NCI-H187 treated with DMSO at 0.1 percent for 48 hours (cell line): ENCODE measurements at places on chromosomes 2 and 18.

GRCh38 chr2:41020358-41020757 lies 568.5 kb upstream of the SLC8A1 start:
- DNase-seq = no peak

- DNase-seq = no peak
These were observed 630.9 kb upstream of the FAM98A start for GRCh38 chr2:34229998-34230397.

DNA sequence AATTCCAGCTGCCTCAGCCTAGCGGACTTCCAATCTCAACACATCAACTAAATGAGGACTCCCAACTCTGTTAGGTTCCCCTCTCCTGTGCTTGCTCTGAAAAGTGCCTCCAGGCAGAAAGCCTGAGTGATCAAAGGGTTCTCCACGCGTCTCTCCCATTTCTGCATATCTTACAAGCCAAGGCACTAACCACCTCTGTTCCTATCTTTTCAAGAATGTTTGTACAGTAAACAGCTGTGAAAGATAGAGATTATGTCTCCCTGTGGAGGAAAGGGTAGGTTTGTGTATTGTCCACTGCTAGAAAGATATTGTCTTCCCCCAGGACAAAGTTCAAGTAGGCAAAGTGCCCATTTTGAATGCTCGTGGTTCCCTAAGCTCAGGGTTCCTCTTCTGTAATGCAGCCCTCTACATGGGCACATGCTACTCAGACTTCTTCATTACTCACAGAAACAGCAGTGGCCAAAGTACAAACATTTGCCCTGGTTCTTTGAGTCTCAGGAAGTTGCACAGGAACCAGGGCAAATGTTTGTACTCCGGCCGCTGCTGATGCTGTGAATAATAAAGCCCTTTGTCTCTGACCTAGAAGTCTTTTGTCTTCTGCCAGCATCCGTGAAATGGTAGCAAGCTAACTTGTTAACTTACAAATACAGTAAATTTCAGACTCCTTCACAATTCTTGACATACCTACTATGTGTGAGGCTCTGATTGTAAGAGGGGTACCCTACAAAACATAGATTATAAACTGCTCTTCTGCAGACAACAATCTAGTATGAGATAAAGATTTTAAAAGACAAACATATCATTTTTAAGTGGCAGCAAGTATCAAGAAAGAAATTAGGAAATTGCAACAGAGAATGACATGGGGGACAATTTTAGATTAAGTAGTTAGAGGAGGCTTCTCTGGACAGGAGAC lies 44.5 kb downstream of the PKDCC start:
- DNase-seq = no peak

- DNase-seq = no peak
These were observed 479.4 kb downstream of the METTL4 start for GRCh38 chr18:2091937-2092336.

DNA sequence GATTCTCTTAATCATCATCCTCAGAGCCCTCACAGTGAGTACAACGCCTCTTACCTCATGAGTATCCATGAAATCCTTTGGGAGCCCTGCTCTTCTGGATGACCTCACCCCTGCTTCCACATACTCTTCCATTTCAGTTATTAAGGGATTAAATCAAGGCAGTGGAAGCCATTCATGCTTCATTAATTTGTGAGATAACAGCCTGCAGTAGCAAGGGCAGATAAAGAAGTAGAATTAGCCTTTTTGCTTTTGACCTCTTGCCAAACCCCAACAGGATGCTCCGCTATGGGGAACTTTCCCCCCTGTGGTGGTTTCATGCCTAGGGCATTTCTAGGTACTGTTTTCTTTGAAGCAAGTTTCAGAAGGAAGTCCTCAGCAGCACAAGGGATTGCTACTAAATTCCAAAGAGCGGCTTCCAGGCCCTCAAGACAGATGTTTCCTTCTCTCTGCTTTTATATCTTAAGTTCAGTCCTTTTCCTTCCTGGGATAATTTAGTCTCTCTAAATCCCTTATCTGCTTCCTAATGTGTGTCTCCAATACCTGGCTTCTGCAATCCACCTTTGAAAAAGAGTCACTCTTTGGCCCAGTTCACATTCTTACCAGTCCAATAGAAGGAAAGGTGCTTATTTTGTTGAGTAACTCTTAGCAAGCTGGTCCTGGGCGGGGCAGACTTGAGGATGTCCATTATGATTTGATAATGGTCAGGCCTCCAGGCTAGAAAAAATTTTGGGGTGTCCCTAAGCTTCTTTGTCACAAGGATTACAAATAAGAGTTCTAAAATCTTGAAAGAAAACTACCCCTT lies 76.9 kb downstream of the MYO1B start:
- DNase-seq = no peak

- DNase-seq = no peak
These were observed 71.2 kb downstream of the PLB1 start for GRCh38 chr2:28567061-28567471.

DNA sequence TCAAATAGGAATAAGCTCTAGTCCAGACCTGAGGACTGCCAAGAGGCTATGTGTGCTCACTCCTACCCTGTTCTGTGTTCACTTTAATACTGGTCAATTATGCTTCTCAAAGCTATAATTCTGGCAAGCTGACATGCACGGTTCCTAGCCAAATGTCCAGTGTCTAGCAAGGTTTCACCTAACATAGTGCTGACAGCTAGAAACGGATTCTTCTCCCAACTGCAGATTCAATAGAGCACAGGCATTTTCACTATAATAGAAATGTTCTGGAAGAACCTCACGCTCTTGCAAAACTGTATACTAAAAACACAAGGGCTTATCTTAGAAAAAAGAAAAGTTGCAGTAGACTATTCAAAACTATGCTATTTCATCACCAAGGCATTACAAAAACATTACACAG lies 45.1 kb downstream of the HDAC4 start:
- DNase-seq = no peak

GRCh38 chr18:30814446-30814845 lies 228.1 kb downstream of the DSC3 start:
- no peak for DNase-seq

- no peak for DNase-seq
These were observed 130.7 kb downstream of the CCBE1 start for GRCh38 chr18:59566533-59566971.

- DNase-seq = no peak
These were observed 58.4 kb downstream of the GYPC start for GRCh38 chr2:126714191-126714965.

- no peak for DNase-seq
These were observed 9.1 kb upstream of the ARID5A start for GRCh38 chr2:96527286-96528005.

DNA sequence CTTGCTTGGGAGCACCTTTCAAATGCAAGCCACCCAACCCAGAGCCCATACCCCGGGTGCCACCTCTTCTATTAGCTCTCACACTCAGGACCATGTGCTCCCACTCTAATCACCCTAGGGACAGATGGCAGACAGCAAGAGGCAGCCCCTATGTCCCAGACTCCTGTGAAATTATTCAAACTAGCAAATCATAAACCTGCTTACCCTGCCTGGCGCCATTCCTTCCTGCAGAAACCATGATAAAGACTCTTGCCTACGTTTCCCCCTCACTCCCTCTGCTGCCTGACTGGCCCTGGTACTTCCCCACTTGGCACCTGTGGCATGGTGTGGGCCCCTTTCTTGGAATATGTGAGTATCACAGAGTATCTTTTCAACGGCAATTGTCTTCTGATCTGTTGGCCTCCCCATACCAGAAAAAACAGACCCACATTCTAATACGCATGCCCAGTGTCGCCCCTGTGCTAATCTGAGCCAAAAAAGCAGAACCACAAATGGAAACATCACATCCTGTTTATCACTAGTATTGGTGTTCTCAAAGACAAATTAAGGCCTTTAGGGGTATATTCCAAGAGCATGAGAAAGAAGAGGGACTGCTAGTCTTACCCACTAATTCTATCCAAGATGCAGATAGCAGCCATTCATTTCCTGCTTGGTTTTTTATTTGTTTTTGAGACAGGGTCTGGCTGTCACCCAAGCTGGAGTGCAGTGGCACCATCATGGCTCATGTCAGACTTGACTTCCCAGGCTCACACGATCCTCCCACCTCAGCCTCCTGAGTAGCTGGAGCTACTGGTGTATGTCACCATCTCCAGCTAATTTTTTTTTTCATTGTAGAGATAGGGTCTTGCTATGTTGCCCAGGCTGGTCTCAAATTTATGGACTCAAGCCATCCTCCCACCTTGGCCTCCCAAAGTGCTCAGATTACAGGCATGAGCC lies 44.1 kb upstream of the TTC39C start:
- DNase-seq = no peak

DNA sequence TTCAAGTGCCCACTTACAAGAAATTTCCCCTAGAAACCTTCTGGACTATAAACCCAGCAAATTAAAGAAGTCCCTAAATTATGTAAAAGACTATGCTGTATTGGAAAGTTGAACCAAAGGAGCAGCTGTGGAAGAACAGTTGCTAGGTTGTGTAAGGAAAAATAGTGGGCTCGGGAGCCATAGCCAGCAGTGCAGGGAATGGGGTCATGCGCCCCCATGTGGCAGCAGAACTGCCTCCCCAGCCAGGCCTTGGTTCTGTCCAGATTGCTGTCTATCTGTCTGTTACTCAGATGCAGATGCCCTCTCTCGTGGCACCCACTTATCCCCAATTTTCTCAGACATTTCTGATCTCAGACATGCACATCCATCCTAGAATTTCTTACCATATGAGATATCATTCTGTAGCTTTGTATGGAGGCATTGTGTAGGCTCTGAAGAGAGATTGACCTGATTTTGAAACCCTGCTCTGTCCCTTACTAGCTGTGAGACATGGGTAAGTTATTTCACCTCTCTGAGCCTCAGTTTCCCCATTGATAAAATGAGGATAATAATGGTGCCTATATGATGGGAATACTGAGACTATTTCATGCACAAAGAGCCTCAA lies 258.3 kb downstream of the SS18 start:
- DNase-seq = peak; percentile 1

DNA sequence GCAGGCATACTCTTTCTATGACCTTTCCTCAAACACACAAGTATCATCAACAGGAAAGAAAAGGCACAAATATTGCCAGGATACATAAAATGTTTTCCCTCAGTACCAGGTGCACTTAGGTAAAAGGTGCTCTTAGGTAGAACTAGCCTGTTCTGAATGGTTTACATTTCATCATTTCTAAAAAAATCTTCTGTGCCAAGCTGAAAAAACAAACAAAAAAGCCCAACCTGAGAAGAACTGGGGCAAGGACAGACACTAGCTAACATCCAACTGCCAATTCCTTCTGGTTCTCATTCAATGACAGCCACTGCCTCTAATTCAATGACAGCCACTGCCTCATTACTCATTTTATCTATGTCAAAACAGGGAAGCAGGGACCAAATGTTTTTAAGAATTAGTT lies 68.5 kb downstream of the SPIRE1 start:
- no peak for DNase-seq

- no peak for DNase-seq
These were observed 11.6 kb downstream of the TGFBRAP1 start for GRCh38 chr2:105317937-105318336.

GRCh38 chr2:79612999-79613398 lies 100.1 kb downstream of the CTNNA2 start:
- DNase-seq = no peak

DNA sequence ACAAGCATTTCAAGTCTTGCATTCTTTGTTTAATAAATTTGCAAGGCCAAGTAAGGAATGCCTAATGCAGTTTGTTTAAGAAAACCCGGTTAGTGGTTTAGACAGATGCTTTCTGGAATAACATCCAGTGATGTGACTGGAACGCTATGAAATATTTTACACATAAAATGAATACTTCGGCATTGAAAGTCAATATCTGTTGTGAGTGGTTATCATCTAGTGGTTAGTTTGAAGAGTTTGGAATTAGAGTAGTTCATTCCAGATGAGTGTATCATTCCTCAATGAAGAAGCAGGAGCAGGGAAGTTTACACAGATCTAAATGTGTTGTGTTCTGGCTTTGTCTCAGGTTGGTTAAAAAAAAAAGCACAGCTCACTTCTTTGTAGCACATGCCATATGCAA lies 608.0 kb upstream of the PIK3C3 start:
- no peak for DNase-seq

GRCh38 chr2:85914922-85915321 lies 26.1 kb upstream of the ST3GAL5 start:
- peak; percentile 37 for DNase-seq

DNA sequence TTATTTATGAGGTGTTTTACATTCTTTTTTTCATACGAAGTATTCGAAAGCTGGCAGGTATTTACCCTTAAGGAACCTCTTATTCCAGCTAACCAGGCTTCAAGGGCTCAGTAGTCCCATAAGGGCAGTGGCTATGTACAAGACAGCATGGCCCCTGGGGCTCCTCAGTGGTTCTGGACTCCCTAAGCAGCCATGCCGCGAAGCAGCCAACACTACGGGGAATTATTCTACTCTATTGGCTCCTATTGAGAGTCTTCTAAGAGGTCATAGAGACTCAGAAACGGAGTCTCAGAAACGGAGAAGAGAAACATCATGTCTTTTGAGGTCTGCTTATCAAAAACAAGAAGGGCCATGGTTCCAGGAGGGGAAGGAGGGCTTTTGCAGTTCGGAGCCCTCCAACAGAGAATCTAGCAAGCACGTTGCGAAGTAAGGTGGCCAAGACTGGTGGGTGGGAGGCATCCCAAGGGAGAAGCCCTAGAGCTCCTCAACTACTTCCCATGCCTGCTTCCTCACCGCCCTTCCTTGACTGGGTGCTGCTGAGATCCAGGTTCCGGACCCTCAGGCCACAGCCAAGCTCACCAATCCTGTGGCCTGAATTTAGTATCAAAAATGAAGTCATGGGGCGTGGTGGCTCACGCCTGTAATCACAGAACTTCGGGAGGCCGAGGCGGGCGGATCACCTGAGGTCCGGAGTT lies 109.7 kb downstream of the INO80D start:
- no peak for DNase-seq
